ENCODE measurements at places on chromosomes 4 and X.

- no peak for DNase-seq
These were observed 552.9 kb upstream of the PABPC4L start for GRCh38 chr4:134754301-134755019.

- DNase-seq = peak; percentile 51
These were observed 23.0 kb upstream of the PGM2 start for GRCh38 chr4:37803348-37803973.

- no peak for DNase-seq
These were observed 106.0 kb downstream of the KLHL8 start for GRCh38 chr4:87114245-87115062.

GRCh38 chrX:139691493-139691842 is 16.5 kb downstream of the MCF2 start:
- DNase-seq = no peak

DNA sequence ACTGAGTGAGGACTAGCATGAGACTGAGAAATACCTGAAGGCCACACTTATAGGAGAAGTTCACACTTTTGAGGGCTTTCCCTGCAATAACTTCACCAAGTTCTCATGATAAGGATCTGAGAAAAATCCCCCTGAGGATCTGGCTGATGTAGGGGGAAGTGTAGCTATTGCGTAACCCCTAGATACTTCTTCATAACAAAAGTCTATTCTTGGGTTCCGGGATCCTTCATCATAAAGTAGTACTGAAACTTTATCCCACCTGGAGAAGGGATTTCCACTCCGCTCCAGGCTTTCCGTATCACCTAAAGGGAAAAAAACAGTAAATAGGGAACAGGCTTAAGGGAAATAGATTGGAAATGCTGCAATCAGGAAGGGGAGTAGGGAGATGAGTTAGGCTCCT is 13.3 kb downstream of the USP27X start:
- no peak for DNase-seq

DNA sequence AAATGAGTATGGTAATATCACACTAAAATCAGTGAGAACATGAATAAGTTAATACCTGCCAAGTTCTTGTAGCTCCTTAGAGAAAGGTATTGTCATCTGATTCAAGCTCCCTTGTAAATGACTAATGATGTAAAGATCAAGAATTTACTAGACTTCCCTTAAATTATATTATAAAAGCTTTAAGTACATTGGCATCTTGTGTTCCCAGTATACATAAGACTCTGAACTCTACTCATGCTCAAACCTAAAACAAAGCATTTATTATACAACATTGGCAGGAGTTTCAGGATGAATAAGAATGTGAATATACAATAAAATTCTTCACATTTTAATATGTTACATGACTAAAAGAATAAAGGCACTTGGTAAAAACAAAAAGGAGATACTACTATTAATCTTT is 126.8 kb upstream of the UNC5C start:
- DNase-seq = no peak

DNA sequence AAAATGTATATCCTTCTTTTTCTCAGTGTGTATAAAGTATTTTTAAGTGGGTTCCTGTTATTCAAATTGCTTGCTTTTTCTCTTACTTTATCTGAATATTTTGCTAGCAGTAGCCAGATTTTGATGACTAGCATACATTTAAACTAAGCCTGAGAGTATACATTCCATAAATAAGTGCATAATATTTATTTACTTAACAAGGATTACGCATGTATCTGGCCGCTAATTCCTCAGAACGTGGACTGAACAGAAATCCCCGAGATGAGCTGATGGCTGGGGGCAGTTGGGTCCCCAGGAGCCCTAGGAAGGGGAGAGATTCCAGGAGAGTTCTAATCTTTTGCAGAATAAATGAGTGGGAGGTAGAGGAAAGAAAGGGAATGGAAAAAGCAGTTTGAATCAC is 91.0 kb downstream of the PHOX2B start:
- no peak for DNase-seq

DNA sequence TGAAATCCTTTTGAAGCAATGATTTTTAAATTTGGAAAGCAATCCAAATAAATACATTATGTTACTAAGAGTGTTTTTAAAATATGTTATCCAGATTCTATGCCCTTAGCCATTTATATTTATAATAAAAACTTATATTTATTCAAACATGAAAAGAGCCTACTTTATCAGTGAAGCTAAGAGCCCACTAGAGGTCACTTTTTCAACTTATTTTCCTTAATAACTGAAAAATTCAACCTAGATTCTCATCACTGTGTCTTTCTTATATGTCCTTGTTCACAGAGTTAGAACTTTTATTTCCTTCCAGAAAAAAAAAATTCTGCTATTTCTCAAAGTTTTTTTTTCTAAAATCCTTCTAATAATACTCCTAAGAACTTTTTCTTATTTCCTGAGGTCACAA is 23.9 kb downstream of the PRDM8 start:
- no peak for DNase-seq

DNA sequence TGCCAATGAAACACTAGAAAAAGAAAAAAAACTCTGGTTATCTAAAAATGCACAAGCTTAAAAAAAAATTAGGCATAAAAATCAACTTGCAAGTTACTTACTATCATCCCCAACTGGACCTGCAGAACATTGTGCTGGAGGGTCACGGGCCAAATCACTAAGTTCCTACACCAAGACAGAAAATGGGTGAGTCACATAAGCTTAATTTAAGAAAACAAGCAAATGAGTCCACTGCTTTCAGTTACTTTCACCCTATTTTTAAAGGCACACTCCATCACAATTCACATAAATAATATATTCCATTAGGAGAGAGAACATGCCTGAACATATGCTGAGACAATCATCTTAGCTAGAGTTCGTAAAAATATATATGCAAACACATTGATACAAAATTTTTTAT is 17.7 kb downstream of the UBE2D3 start:
- no peak for DNase-seq

DNA sequence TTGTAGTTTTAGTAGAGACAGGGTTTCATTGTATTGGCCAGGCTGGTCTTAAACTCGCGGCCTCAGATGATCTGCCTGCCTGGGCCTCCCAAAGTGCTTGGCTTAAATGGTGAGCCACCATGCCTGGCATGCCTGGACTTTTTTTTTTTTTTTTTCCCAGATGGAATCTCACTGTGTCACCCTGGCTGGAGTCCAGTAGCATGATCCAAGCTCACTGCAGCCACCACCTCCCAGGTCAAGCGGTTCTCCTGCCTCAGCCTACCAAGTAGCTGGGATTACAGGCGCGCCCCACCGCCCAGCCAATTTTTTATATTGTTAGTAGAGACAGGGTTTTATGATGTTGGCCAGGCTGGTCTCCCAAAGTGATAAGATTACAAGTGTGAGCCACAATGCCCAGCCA is 8.4 kb downstream of the UBE2K start:
- DNase-seq = no peak

DNA sequence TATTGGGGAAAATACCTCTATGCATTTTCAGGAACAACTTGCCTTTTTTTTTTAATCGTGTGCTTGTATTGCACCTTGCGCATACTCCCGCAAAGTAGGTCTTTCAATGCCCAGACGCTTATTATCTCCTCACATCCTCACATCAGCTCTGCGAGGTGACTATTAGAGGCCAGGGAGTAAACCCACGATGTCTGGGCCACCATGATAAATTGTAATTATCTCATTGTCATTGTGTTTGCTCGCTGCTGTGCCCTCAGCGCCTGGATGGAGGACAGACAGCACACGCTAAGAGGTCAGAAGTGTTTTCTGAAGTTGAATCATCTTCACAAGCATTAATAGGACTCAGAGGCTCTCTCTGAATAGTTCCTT is 1.0 kb upstream of the RELL1 start:
- DNase-seq = no peak

GRCh38 chrX:80423744-80424143 is 3.5 kb downstream of the TENT5D start:
- DNase-seq = no peak

- DNase-seq = peak; percentile 58
These were observed 177.9 kb downstream of the AFAP1 start for GRCh38 chr4:7761720-7762119.

DNA sequence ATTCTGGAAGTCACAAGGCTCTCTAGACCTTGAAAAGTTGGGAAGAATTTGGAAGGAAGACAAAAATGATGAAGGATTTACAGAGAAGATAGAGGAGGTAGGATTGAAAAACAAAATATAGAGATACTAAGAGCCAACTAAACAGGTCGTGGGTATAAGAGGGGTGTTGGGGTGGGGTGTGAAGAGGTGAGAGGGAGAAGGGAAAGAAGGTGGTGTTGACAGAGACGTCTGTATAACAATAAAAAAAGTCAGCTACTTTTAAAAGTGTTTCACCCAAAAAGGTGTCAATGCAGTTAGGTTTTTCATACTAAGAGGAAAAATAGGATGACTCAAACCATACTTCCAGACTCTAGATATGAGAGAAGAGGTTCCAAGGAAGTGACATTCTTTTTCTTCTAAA is 33.0 kb upstream of the MAP3K15 start:
- peak; percentile 48 for DNase-seq

GRCh38 chr4:77178560-77178959 is 21.6 kb downstream of the CCNG2 start:
- DNase-seq = no peak

- no peak for DNase-seq
These were observed 413.1 kb downstream of the PDGFC start for GRCh38 chr4:156558373-156559025.
